ENCODE measurements at places on chromosomes 13 and 19.

DNA sequence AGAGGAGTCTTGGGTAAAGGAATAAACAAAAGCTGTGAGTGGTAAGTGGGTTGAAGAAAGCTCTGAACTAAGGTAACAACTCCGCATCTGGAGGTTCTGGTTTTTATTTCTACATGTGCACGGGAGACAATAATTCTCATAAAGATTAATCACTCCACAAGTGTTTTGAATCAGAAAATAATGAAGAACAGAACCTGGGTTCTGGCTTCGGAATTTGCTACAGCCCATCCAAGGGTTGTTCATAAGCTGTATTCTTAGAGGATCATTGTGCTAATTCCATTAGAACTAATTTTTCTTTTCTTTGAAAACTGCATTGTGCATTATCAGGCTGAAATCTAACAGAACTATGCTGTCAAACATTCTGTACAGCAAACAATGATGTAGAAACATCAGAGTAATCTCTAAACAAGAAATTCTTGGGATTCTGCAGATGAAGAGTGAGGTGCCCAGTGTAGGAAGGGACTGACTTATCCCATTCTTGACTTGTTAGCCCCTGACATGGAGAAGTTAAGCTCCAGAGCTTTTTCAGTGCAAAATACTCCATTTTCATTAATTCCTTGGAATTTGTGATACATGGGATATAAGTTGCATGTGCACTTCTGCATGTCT, 368.2 kb downstream of the COG6 start:
- DNase-seq, result no peak

DNA sequence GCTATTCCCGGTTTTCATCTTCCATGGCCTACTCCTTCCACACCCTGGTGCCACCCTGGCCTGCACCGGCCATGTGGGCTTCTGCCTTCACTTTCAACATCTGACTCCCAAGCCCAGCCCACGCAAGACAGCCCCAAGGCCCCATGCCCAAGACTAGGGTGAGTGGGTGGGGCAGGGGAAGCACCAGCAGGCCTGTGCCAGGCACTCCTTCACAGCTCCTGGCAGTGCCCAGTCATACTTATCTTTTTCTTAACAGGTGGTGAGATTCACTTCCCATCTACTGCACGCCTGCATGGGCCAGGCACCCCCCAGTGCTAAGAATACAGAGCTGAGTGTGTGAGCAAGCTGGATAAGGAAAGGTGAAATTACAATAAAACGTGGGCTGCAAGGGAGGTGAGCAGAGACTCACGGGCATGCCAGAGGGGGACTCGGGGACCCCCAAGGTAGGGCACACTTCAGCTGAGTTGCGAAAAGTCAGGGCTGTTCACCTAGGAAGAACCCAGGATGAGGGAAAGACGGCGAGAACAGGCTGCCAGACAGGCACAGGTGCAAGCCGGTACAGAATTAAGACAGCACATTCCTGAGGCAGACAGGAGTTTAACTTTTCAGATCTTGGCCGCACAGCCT, 55.7 kb downstream of the COL4A1 start:
- no peak for DNase-seq

DNA sequence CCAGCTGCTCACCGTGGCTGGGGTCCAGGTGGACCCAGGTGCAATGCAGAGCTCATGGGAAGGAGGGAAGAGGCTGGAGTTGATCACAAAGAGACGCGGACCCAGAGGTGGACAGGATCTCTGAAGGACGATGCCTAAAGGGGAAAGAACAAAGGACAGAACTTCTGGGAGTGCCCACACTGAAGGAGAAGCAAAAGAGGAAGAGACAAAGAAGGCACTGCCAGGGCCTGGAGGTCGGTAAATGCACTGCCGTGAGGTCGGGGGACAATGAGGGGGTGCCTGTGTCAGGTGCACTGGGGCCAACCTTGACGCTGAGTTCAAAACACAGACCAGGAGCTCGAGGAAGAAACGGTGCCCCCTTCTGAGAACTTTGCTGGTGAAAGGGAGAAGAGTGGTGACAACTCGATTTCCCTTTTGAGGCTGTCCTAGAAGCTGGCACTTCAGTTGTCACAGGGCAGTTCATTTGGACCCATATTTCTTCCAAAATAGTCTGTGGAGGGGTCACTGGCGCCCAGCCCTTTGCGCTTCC, 55.6 kb downstream of the GJA3 start:
- no peak for DNase-seq

GRCh38 chr19:46189971-46190888, 39.3 kb upstream of the IGFL1 start:
- DNase-seq, result no peak

DNA sequence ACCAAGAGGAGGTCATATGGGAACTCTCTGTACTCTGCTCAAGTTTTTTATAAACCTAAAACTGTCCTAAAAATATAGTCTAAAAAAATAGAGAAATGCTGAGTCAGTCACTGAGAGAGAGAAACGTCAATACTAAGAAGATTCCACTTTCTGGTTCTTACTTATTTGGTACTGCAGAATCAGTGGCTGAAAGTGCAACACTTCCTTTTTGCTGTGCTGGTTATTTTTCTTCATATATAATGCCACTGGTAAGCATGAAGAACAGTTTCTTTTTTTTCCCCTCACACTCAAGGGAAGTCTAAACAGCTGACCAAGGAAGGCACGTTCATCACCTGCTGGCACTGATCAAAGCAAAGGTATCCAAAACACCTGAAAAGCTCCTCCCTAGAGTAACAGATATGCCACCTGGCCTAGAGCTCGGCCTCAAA, 44.3 kb upstream of the N4BP2L1 start:
- no peak for DNase-seq

- DNase-seq, result peak; percentile 69
These were observed 82.0 kb downstream of the PCDH9 start for GRCh38 chr13:67148161-67148571.

GRCh38 chr13:30107121-30107520, 200.2 kb downstream of the KATNAL1 start:
- DNase-seq, result no peak

- DNase-seq, result peak; percentile 92
These were observed 27.7 kb downstream of the ZNF844 start for GRCh38 chr19:12092065-12092867.

- DNase-seq, result no peak
These were observed 146.6 kb downstream of the CDK8 start for GRCh38 chr13:26400545-26400944.

GRCh38 chr13:82571653-82572052, 1310.6 kb downstream of the SLITRK1 start:
- DNase-seq, result peak; percentile 46

DNA sequence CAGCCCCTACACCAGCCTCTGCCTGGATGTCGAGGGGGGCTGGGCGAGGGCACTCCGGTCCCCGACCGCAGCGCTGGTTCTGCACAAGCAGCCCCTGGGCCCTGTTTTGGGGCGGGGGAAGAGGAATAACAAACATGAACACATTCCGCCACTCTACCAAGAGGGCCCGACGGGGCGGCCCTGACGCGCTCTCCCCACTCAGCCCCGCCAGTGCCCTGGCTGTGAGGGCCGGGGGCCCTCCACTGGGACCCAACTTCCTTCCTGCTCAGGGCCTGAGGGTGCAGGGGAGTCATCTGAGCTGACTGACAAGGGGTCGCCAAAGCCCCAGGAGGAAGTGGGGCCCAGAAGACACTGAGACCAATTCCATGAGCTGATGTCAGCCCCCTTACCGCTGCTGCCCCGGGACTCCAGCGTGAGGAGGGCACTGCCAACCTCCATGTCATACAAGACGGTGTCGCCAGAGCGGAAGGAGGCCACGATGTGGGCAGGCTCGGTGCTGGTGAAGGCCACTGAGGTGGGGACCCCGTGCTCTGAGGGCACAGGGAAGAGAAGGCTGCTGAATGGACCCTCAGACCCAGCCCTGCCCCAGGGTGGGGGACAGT, 5.6 kb upstream of the PRKD2 start:
- DNase-seq, result no peak

DNA sequence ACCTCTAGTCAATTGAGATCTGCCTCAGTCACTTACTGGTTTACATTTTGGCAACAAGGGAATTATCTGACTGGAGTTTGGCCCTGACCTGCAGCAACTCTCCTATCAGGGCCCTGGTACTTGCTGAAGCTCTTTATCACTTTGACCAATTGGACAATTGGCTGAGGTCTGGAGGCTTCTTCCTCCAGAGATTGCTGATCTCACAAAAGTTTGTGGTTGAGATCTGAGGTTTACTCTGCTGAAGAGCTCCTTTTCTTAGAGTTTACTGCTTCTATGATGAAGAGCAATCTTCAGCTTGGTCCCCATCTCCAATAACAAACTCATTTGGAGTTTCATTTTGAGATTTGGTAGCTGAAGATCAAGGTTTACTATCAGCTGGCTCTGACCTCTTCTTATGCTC, 276.9 kb upstream of the SGCG start:
- DNase-seq, result no peak

DNA sequence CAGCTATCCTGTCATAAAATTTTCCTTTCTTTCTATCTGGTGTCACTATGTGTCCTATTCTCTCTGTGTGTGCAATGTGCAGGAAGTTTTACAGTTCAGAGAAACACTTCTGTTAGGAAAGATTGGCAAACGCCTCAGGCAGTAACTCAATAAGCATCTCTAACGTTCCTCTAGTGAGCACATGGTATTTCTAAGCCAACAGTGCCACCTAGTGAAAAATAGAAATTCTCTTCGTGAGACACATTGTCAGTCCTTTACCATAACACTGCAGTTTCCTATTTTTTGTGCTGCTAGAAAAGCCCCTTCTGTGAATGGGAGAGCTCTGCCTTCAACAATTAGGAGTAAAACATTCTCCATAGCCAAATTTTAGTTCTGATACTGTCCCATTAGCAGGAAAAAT, 50.7 kb downstream of the ZNF723 start:
- DNase-seq, result peak; percentile 46

DNA sequence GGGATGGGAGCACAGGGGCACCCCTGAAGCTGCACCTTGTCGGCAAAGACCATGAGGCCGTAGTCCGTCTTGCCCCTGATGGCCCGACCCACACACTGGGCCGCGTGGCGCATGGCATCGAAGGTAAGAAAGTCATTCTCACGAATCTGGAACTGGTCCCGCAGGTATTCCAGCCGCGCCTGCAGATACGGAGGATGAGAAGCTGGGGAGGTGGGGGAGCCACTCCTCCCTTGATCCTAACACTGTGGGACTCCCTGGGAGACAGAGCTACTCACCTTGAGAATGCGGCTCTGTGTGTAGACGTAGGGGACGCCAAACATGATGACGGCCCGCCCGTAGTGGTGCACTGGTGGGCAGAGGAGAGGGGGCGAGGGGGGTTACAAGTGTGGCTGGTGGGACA, 11.9 kb downstream of the KLC3 start:
- no peak for DNase-seq

GRCh38 chr13:100725472-100725871, 50.9 kb upstream of the TMTC4 start:
- DNase-seq, result no peak

- no peak for DNase-seq
These were observed 370.0 kb downstream of the FGF9 start for GRCh38 chr13:22040810-22041364.

DNA sequence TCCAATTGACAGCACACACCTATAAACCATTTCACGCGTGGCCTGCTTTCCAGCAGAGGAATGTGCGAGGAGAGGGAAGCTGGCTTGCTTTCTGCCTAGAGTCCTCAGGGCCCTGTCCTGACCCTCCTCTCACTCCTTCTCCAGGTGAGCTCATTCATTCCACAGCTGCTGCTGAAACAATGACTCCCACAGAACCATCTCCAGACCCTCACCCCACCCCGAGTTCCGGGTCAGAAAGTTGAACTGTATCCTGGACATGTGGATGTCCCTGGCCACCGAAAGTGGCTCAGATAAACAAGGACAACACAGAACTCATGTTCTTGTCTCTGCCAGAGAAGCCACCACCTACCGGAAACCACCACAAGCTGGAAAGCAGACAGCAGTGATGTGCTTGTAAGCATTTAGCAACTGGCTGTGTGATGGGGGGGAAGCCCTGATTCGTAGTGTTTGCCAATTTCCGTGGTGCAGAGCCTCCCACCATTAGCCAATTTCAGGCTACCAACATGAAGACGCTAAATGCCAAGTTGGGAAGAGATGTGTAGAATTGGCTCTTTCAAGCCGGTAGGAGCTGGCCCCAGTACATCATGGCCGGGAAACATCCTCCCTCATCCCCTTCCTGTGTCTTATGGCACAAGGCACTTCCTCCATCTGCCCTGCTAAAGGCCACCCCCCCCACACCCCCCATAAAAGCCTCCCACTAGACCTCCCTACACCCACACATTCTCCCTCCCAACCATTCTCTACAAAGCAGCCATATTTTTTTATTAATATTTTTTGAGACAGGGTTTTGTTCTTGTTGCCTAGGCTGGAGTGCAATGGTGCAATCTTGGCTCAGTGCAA, 5.0 kb downstream of the SYCE2 start:
- DNase-seq, result no peak

DNA sequence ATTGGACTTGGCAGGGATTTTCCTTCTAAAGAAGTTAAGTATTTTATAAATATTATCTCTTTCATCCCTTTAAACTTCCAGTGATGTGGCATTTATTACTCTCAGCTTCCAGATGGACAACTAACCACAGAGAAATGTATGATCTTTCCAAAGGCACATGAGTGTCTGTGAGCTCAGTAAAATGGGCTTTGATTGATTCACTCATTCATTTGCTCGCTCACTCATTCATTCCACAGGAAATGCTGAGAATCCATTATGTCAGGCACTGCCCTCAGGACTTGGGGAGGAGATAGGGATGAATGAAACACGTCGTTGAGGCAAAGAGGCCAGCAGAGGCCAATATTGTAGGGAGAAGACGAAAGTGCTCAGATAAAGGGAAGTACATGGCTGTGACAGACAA, 359.3 kb downstream of the EFNB2 start:
- DNase-seq, result peak; percentile 65

DNA sequence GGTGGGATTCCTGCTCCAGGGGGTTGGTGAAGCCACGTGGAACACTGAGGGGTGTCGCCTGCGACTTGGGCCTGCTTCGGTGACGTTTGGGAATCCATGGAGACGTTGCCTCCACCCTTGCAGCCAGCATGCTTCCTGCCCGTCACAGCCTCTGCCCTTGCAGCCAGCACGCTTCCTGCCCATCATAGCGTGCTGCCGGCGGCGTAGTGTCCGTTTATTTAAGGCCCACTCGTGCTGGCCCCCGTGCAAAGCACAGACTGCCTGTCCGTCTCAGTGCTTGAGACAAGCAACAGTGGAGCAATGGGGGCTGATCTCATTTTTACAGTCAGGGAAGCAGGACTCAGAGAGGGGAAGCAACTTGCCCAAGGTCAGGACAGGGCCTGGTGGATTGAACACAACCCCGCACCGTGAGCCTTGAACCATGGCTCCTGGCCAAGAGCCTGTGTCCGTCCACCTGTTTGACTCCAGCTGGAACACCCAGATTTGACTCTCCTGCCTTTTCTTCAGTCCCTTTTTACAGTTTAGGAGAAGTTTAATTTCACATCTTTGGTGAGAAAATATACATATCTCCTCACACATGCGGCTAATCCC, 149.6 kb downstream of the TEX29 start:
- no peak for DNase-seq

All from ELR (cell line).